ENCODE measurements at places on chromosomes 3 and 15.

DNA sequence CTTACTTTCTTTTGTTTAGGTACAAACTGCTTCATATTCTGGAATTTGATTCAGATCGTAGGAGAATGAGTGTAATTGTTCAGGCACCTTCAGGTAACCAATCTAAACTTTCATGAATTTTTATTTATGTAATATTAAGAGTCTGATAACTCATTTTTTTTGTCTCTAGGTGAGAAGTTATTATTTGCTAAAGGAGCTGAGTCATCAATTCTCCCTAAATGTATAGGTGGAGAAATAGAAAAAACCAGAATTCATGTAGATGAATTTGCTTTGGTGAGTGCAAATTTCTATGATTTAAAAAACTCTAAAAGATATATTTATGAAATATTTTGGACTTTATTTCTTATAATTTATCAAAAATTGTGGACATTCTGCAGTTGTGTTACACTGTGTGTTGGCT lies 75.8 kb downstream of the ATP11B start:
- no peak for DNase-seq

DNA sequence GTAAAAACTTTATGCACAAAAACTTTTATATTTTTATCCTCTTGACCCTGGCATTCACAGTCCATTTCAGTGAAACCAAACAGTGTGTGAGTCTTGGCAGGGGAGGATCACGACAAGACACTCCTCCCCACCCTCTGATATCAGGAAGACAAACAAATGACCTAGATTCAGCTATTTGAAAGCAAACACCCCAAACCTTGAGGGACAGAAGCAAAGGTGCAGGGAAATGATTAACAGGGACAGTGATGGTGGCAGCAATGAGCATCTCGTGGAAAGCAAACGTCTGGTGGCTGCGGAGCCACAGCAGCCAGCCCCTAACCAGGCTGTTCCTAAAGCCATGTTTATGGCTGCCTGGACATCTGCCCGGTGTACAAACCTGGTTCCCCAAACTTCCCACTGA lies 52.1 kb downstream of the FSIP1 start:
- DNase-seq = no peak

DNA sequence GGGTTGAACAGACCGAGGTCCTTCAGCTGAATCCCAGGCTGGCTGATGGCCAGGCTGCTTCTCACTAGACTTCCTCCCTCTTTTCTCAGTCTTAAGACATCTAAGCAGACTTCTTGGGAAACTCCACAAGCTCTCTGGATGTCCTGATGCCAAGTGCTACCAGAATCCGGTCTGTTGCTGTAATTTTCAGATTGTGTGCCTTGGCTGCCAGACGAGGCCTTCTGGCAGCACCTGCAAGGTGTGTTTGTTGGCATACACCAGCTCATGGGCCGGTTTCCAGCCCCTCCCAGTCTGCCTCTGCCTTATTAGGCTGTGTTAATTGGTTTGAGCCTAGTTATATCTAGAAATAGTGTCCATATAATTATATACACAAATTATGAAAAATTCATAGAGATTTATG lies 120.6 kb downstream of the TNIK start:
- no peak for DNase-seq

GRCh38 chr15:65071381-65071811 lies 3.6 kb upstream of the RASL12 start:
- no peak for DNase-seq

DNA sequence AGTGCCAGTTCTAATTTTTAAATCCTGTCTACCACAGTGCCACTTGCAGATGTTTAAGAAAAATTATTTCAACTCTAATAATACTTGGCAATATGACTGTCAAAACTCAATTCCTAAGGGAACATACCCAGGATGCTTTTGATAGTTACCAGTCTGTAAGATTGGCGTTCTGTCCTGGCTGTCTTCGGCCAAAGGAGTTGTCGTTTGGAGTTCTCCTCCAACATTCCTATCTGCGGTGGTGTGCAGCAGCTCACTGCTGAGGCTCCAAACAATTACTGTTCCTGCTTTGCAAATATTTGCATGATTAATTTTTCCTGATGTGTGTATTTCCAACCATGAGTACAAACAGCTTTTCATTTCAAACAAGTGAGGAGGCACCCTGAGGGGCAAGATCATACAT lies 330.8 kb upstream of the DPH6 start:
- DNase-seq = no peak

GRCh38 chr3:174775603-174776002 lies 83.5 kb upstream of the NAALADL2 start:
- DNase-seq = no peak

DNA sequence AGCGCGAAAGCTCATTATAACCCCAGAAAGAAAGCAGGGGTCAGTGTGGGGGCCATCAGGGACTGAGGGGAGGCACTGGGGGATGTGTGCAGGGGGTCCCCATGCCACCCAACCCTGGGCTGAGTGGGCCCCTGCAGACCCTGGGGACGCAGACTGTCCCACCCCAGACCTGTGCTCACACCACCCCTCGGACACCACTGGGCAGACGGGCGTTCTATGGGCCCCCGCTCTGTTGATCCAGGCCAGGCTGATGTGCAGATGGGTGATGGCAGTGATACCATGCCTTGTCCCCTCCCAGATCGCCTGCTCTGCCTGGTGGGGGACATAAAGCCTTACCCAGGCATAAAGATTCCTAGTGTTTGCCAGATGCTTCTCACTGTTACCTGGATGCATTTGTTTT lies 259.7 kb upstream of the TLE3 start:
- no peak for DNase-seq

- peak; percentile 53 for DNase-seq
Observed at GRCh38 chr3:158790901-158791589, 10.8 kb upstream of the MFSD1 start.

DNA sequence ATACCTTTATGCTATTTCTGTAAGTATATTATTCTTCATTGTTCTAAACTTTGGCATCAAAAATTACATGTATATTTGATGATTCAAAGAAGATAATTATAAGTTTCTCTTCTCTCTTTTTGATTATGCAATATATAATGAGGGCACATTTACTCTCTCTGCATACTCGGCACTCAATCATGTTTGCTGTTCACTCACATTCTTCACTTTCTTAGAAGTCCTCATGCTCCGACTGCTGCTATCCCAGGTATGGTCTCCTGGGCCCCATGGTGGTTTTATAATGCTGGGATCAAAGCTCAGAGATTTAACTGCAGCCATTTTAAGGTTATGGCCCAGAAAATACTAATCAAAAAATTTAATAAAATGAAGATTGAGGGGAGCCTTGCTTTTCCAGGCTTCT lies 529.7 kb upstream of the IL12A start:
- no peak for DNase-seq

DNA sequence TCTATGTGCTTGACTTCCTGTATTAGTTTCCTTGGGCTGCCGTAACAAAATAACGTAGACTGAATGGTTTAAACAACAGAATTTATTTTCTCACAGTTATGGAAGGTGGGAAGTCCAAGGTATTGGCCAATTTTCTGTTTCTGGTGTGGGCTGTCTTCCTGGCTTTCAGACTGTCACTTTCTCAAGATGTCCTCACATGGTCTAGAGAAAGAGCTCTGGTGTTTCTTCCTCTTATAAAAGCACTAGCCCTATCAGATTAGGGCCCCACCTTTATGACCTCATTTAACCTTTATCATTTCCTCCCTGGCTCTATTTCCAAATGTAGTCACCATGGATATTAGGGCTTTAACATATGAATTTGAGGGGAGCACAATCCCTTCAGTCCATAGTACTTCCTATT lies 54.6 kb downstream of the SPRED1 start:
- no peak for DNase-seq

DNA sequence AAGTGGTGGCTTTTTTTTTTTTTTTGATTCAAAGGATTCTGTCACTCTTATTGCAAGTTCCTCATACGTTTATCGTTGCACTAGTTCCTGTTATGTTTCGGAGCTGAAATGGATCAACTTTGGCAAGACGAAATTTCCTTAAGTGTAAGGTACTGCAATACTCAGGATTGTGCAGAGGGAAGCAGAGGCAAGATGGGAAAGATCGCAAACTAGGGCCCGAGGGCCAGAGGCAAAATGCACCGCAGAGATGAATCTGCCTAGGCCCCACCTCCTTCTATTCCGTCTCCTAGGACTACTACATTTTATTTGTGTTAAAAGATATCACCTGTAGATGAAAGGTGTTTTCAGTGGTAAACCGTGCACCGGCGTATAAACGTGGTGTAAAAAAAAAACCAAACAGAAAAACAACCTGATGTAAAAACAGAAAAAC lies 331 bp downstream of the RNU6-1 start:
- DNase-seq = peak; percentile 71

GRCh38 chr3:4021162-4021561 lies 221.9 kb downstream of the LRRN1 start:
- DNase-seq = no peak

DNA sequence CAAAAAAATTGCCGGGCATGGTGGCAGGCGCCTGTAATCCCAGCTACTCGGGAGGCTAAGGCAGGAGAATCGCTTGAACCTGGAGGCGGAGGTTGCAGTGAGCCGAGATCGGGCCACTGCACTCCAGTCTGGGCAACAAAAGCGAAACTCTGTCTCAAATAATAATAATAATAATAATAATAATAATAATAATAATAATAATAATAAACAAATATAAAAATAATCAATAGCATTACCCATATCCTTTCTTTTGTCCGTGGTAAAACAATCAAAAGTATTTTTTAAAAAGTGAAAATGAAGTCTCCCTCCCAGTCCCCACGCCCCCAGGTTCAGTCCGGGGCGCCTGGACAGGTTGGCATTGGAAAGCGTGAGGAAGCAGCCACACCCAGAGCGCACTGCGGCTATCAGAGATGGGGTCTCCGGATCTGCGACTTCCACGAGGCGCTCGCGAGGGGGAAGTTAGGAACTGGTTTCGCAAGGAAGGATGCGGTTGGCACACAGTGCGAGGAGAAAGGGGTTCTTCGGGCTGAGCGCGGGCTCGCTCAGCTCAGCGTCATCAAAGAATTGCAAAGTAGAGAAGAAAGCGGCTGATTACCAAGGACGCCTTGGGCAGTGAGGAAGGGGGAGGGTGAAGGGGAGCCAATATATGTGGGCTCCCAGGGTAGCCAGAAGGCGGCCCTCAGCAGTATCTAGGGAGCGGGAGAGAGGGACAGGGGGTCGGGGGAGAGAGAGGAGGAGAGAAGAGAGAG lies 69.5 kb upstream of the EPHB3 start:
- DNase-seq = no peak

- DNase-seq = no peak
Observed at GRCh38 chr15:33492434-33493052, 181.8 kb downstream of the RYR3 start.

- no peak for DNase-seq
Observed at GRCh38 chr15:41967506-41968206, 4.7 kb downstream of the EHD4 start.

DNA sequence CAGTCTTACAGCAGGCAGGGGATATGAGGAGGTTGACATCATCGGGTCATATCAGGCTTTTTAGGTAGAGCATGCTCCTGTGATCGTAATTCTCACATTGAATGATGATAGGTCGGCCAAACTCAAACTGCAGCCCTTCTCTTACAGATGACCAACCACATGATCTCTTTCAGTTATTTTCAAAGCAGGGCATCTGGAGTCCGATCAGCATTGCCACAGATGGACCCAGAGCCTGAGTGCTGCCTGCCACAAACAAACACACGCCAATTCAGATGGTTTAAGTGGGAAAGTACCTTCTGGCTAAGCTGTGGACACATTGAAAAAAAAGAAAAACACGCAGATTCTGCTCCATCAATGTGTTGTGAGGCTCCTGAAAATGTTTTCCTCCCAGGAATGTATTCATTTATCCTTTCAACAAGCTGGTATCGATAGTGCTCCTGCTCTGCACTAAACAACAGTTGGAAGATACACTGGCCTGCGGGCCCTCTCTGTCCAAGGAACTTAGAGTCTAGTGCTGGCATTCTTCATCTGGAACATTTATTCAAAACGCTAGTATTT lies 31.2 kb downstream of the ARPP21 start:
- DNase-seq = no peak

- DNase-seq = peak; percentile 51
Observed at GRCh38 chr3:141303481-141304223, 64.7 kb upstream of the ZBTB38 start.

- peak; percentile 88 for DNase-seq
Observed at GRCh38 chr3:50194128-50194902, 2.9 kb downstream of the GNAT1 start.

- DNase-seq = no peak
Observed at GRCh38 chr15:85402195-85402881, 21.9 kb downstream of the AKAP13 start.

GRCh38 chr15:82062479-82063454 lies 16.9 kb upstream of the MEX3B start:
- no peak for DNase-seq

DNA sequence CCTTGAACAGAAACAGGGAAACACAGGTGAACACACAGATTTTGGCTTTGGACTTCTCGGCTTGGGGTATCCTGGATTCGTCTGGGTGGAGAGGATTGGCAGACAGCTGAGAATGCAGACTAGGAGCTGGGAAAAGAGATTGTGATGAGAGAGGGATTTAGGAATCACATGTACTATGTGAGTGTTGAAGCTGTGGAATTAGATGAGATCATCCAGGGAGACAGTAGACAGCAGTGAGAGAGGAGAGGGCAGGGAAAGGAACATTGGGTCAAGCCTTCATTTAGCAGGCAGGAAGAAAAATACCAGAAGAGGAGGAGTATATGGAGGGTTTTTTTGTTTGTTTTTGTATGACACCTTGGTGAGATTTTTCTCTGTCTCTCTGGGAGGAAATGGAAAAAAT lies 262.1 kb upstream of the TBL1XR1 start:
- peak; percentile 50 for DNase-seq

DNA sequence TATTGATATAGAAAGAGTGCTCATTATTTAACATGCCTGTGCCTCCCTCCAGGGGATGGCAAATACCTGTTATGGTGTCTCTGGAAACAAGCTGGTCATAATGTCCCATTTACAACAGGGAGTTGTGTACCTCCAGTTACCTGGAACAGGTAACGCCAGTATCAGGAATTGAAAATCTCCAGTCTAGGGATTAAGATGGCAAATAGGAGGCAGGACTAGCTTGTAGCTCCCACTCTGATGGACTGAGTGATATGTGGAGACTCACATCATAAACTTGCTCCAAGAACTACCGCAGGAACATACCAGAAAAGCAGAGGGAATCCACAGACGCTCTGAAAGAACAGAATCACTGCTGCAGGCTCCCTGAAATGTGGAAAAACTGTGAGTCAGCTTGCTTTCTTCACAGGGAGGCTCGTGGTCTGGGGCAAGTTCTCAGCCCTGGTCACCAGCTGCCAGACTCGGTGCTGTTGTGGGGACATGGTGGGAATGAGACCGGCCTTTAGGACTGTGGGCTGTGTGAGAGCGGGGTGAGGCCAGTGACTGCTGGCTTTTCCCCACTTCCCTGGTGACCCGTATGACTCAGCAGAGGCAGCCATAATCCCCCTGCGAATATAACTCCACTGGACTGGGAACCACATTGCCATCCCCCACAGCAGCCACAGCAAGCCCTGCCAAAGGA lies 97.4 kb downstream of the KCNAB1 start:
- DNase-seq = no peak

DNA sequence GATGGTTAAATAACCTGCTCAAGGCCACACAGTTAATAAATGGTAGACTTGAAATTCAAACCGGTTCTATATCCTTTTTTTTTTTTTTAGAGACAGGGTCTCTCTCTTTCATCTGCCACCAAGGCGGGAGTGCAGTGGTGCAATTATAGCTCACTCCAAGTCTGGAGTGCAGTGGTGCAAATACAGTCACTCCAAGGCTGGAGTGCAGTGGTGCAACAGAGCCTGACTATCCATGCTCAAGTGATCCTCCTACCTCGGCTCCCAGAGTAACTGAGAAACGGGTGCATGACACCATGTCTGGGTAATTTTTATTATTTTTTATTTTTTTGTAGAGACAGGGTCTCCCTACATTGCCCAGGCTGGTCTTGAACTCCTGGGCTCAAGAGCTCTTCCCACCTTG lies 23.4 kb downstream of the DPP8 start:
- DNase-seq = no peak
